CD4-positive, alpha-beta T cell treated with Interleukin-2 at 100 ng/mL for 4 hours (primary cell): ENCODE measurements at places on chromosomes 1 and 21.

- DNase-seq, result no peak
These were observed 31.8 kb upstream of the FBXO28 start for GRCh38 chr1:224082146-224082545.

DNA sequence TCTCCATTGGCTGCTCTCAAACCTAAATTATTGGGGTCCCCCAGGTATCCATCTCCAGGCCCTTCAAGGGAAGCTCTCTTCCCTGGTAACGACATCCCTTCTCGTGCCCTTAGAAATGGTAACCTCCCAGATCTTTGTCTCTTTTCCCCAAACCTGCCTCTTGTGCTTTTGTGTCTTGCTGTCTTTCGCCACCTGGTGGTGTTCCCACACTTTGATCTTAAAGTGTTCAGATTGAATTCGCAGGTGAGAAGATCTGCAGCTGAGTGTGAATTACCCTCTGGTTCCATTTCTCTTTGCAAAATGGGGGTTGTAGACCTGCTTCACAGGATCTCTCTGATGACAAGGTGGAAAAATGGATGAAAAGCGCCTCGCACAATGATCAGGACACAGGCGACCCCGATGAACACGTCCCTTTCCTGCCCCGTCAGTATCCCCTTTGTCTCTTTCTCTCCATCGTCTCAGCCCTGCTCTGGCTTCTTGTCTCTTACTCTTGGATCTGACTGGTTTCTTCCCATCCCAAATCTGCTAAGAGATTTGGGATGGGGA, 53.1 kb downstream of the DOP1B start:
- peak; percentile 63 for DNase-seq

DNA sequence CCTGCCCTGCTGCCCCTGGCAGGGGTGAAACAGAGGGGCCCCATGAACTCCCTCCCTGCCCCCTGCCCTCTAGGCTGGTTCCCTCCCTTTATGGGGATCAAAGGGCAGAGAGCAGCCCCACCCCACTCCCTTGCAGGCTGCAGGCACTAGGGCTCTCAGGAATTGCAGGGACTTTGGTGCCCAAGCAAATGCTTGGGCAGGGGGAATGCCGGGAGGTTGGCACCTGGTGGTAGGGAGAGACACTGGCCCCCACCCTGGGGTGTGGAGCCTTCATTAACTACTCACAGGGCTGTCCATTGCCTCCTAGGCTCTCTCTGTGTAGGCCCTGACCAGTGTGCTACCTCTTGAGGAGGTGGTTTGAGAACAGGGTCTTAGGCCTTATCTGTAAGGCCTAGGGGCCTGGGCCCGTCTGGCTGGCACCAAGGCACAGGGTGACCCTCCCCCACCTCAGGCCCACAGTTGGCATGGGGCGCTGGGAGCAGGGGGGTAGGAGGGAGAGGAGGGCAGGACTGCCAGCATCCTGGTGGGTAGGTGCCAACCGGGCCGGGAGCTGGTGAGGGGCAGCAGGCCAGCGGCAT, 4.7 kb downstream of the ZBTB7B start:
- DNase-seq, result no peak

- no peak for DNase-seq
These were observed 60.4 kb downstream of the ALG14 start for GRCh38 chr1:95012389-95012788.

DNA sequence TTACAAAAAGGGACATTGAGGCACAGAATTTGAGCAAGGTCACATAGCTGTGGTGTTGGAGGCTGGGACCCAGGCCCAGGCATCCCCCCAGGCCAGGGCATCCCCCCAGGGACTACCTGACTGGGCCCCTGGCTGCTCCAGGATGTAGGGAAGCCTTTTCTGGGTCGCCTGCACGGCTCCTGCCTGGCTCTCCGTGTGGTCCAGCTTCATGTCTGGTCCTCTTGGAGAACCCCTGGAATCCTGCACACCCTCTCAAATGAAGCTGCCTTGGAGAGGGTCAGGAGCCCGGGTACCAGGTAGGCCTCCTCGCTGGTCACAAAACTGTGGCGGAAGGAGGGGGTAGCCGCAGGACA, 919 bp upstream of the CELSR2 start:
- no peak for DNase-seq

GRCh38 chr1:42973286-42973685, 14.6 kb upstream of the SLC2A1 start:
- no peak for DNase-seq

DNA sequence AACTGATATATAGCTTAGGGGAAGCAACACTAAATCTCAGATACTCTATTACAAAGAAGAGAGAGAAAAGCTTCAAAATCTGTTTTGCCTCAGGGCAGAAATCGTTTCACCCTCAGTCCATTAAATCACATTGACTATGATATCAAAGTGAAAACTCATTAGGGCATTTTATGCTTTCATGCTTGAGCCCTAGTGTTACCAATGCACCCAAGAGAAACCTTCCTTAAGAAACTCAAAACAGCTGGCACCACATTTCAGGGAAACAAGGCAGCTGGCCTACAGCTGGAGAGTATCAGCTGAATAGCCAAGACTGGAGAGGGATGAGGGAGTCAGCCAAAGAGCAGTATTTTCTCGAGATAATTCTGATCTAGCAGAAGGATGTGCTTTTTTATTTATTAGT, 14.9 kb downstream of the COLGALT2 start:
- no peak for DNase-seq

DNA sequence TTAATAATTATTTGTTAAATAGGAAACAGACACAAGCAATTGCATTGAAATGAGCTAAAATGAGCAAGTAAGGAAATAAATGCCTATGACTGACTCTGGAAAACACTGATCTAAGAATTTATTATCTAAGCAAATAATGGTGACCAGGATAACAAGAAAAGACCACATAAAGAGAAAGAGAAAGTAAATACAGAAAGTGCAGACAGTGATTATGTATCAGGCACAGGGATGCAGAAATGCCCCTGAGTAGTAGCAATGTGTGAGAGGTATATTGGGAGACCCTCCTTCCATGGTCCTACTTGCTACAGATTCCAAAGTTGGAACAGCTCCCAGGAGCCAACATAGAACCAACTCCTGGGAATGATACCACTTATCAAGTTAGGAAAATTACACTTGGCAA, 33.3 kb upstream of the MUTYH start:
- DNase-seq, result no peak

GRCh38 chr1:15207829-15208429, 39.1 kb upstream of the FHAD1 start:
- DNase-seq, result no peak

DNA sequence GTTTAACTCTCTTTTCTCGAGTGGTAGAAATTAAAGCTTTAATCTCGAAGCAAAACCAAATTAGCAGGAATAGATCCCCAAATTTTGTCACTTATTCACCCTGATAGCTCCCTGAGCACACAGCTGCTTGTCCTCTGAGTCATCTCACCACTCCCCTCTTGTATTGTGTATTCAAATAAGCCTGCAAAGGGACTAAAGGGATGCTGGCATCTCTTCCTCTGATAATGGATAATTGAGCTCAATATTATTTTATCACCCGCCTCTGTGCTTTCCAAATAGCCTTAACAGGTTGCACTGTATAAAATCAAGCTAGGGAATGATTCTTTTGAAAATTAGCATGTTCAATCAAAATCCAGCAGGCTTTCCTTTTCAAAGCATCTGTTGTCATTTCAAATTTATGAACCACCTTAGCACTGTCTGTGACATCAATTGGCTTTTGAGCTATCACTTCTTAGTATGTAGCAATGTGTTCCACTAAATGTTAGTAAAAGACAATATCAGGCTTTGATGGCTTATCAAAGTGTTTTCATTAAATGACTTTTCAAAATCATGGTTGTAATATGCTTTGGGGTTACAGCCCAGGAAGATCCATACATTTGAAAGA, 561.6 kb downstream of the PLA2G4A start:
- no peak for DNase-seq

DNA sequence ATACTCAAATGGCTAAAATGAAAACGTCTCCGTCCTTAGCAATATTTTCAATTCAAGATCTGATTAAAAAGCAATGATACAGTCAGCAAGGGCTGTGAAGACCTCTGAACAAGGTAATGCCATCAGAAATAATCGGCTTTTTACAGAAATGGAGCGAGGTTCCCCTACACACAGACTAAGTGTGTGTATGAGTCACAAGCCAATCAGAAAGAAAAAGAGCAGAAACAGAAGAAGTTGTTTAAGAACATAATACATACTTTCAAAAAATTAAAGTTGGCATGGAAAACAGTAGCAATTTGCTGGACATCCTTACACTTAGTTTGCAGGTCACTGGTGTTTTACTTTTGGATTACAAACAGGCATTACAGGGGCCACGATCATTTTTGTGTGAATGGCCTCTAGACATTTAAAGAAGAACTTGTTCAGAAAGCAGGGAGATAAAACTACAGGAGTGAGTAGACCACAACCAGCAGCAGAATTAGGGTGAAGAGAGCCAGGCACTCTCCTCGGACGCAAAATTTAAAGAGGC, 350.0 kb upstream of the RUNX1 start:
- no peak for DNase-seq

DNA sequence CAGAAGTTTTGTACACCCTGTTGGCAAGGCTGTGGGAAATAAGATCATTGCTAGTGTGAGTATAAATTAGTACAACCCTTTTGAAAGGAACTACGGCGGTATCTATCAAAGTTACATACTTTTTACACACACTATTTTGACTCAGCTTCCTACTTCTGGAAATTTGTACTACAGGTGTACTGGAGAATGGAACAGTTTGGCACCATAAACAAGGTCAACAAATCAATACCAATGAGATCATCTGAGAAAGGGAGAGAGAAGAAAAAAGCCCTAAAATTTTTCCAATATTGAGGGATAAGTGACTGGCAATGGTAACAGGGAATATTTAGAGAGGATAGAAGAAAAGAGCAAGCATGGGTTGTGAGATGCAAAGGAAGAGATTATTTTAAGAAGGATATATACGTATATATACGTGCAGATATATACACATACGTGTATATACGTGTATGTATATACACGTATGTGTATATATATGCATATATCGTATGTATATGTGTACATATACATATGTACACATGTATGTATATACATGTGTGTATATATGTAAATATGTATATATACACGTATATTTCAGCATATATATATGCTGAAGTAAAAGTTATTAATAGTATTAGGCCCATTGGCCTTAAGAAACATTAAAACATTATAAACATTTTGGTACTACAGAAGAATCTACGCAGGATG, 27.6 kb downstream of the KLHL20 start:
- DNase-seq, result no peak

GRCh38 chr1:194073833-194074232, 887.4 kb upstream of the B3GALT2 start:
- no peak for DNase-seq

GRCh38 chr21:42364304-42364865, 1.9 kb downstream of the TFF1 start:
- no peak for DNase-seq

- no peak for DNase-seq
These were observed 1.4 kb downstream of the KIAA0319L start for GRCh38 chr1:35555601-35556477.

GRCh38 chr1:182633657-182634281, 29.6 kb upstream of the RGS16 start:
- DNase-seq, result no peak

DNA sequence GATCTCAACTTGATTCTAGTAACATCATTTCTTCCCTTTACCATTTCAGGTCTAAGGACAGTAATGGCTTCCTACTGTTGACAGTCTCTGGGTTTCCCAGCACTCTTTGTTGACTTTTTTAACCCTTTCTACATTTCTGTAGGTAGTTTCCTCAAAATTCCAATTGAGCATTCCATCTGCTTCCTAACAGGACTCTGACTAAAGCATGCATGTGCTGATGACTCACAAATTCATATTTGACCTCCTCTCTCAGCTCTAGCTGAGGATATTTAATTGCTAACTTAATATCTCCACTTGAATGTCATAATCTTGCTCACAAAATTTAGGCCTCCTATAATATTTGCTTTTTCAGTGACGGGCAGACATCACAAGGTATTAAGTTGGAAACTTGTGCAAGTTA, 93.3 kb upstream of the ZNHIT6 start:
- no peak for DNase-seq

GRCh38 chr1:182080955-182081582, 19.6 kb upstream of the ZNF648 start:
- peak; percentile 44 for DNase-seq

DNA sequence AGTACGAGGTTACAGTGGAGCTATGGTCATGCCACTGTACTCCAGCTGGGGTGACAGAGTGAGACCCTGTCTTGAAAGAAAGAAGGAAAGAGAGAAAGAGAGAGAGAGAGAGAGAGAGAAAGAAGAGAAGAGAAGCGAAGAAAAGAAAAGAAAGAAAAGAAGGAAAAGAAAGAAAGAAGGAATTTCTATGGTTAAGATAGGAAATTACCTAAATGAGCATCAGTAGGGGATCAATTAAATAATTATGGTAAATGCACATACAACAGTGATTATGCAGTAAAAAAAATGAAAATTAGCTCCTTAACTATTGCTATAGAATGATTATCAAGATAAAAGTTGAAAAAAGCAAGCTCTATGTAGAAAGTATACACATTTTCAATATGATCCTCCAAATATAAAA, 59.8 kb downstream of the COLGALT2 start:
- DNase-seq, result no peak

GRCh38 chr1:67371681-67372080, 58.5 kb downstream of the SERBP1 start:
- DNase-seq, result no peak
